ENCODE measurements at places on chromosomes 4 and X.

- DNase-seq = no peak
Observed at GRCh38 chr4:10066206-10066605, 44.9 kb upstream of the SLC2A9 start.

DNA sequence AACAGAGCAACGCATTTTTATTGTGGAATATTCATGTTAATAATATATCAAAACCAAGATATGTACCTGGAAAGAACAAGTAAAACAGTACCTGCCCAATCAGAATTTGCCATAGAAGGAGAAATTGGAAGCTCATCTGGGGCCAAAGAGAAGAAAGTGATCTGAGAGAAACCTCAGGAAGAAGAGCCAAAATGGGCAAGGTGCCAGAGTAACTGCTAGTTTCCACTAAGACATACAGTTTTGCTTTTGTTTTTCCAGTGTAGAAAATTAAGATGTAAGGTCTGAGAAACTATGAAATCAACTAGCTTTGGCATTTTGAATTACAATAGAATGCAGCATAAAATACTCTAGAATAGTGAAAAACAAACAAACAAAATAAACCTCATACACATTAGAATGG lies 2201.2 kb downstream of the ARAP2 start:
- DNase-seq = no peak

DNA sequence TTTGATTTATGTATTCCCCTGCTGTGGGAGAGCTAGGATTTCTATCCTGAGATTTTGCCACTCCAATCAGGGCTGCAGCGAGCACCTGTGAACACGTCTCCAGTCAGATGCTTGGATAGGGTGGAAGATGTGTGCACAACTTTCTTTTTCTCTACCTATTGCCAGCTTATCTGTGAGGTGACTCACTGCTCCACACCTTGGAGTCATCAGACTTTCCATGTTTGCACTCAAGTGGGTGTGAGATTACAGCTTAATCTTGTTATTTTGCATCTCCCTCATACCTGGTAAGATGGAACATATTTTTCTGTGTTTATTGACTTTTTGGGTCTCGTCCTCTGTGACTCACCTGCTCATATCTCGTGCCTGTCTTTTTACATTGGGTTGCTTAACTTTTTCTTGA lies 32.2 kb downstream of the PSAPL1 start:
- no peak for DNase-seq

- no peak for DNase-seq
Observed at GRCh38 chr4:147863808-147864472, 132.1 kb downstream of the ARHGAP10 start.

DNA sequence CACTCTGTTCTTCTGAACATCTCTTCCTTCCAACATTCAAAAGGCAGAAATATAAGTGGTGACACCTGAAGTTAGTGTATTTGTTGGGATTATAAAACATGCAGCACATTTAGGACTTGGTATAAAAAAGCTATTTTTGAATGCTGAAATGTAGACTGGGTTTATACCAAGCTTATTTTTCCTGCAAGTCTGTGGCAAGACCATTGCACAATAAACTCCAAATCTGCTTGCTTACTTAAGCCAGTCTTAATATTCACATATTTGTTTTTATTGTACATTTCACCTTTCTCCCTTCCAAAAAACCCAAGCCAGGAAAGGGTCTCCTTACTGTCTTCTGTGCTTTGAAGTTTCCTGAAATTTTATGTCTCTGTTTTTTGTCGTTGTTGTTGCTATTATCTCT lies 63.7 kb downstream of the FHIP1A start:
- no peak for DNase-seq

- DNase-seq = no peak
Observed at GRCh38 chr4:184364100-184364921, 110.0 kb downstream of the IRF2 start.

DNA sequence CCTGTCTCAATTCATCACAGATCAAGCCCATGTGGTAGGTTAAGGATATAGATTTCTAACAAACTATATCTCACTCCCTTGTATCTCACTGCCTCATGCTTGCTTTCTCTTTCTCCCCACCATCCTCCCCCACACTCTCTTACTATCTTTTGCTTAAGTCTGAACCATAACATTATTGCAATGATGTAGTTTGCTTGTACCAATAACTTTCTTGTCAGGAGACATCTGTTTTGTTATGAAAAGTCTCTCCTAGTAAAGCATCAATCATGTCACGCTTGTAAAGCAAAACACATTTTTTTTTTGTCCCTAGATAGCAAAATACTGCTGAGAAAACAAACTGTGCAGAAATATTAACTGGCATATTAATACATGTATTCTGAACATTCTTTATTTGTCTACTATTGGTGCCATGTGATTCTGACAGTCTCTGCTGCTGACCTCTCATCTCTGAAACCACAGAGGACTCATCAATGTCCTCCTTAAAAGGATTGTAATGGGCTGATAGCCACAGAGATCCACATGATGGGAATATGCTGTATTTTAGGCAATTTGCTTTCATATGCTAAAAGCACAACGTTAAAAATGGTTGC lies 217.5 kb downstream of the VEGFC start:
- no peak for DNase-seq

- DNase-seq = no peak
Observed at GRCh38 chrX:31545726-31546125, 473.9 kb upstream of the FTHL17 start.

GRCh38 chr4:4268776-4269175 lies 20.8 kb upstream of the TMEM128 start:
- DNase-seq = no peak

- no peak for DNase-seq
Observed at GRCh38 chr4:146073517-146073916, 102.0 kb upstream of the LSM6 start.

DNA sequence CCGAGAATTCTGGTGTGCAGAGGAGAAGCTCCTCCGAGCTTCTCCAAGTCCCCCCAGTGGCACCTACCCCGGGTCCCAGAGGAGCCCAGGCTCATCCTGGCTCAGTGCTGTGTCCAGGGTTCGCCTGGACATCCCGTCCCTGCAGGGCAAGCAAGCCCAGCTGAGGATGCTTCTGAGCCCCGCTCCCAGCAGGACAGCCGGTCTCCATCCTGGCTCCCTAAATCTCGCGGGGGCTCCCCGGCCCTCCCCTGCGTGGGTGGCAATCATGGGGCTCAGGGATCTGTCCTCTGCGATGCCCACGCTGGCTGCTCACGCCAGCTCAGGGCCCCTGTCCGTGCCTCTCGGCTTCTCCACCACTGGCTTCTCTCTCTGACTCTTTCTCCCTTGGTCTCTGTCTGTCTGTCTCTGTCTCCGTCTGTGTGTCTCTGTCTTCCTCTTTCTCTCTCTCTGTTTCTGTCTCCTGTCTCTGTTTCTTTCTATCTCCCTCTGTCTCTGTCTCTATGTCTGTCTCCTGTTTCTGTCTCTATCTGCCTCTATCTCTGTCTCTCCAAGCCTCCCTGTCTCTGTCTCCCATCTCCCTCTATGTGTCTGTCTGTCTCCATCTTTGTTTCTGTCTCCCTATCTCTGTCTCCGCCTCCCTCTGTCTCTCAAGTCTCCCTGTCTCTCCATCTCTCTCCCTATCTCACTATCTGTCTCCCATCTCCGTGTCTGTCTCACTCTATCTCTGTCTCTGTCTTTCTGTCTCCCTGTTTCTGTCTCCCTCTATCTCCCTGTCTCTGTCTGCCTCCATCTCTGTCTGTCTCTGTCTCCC lies 27.8 kb upstream of the SLC25A6 start:
- no peak for DNase-seq

GRCh38 chrX:43899878-43900815 lies 17.9 kb upstream of the MAOB start:
- no peak for DNase-seq

DNA sequence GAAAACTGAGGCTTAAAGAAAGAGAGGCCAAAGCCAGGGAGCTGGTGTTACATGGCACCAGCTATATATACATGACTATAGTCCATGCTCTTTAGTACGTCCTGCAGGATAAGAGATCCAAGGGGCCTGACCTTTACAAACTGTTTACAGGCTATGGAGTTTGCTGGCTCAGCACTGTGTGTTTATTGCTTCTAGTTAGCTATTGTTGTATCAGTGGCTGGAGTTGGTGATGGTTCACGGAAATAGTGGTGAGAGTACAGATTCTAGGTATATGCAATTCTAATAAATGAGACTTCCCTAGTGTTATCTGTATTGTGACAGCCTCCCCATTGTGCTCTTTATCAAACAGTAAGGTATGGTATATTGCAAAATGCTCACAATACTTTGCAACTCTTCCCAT lies 46.5 kb downstream of the REPS2 start:
- DNase-seq = no peak

DNA sequence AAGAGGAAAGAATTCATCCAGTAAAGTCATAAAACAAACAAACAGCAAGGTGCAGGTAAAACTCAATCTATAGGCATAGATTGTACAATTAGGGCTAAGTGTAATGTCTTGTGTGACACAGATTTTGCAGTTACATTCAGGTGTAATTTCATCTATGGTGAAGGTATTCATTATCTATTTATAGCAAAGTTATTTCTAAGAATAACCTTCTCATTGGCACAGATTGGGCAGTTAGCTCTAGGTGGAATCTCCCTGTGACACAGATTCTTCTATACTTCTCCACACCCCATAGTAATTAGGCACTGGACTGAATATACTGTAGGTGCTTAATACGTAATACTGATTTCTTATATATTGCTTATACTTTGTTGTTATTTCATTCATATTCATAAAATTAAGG lies 66.8 kb downstream of the COL25A1 start:
- no peak for DNase-seq

DNA sequence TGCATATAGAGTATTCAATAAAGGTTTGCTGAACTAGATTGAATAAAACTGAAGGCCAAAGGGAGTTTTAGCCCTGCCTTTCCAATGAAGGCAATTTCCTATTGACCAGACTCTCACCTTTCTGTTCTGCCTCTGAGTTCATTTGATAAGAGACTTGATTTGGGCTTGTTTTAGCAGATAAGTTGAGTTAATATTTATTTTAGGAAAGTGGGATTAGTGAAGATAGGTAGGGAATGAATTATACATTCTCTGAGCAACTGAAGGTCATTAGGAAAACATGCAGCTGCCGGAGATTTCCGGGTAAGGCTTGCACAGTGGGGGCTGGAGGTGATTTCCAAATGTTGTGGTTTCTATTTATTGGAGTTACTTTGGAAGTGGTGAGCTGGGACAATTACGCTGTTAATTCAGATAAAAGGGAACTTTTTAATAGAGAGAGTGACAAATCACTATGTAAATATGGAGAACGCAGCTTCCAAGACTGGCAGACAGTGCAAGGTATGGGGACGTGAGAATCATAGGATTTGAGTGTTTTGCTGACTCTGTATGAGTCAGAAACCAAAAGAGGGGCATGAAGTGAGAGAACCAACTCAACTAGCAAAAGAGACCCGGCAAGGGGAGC lies 553.6 kb upstream of the BOD1L1 start:
- no peak for DNase-seq

GRCh38 chrX:150731795-150732194 lies 38.6 kb downstream of the MTMR1 start:
- peak; percentile 8 for DNase-seq

GRCh38 chr4:76821641-76822040 lies 76.3 kb downstream of the SOWAHB start:
- DNase-seq = no peak

DNA sequence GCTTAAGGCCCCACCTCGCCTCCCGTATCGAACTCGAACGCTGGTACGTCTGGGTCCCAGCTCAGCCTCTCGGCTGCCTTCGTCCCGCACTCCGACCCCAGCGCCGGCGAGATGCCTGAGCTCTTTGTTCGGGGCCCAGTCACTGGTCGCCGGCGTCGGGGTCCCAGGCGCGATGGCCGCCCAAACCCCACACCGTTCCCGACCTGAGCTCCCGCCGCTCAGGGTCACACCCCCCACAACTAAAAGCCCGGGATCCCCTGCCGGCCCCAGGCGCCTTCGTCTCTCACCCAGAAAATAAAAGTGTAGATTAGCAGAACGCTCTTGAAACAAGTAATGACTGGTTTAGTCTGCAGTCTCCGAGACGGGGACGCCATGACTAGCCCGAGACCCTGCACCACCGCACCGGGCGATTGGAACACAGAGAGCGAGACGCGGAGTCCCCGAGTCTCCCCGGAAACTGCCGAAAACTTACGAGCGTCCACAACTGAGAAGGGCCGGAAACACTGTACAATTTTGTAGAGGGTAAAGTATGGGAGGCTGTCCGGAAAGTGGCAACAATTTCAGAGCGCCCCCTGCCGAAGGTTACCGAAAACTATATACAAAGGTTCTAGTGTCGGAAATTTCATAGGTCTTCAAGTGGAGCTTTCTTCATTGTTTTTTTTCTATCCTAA lies at the start of gene TSPAN6:
TSS of gene TSPAN6 (minus strand) at position 486 of the 671 bp plus-strand sequence. CDS start at position 374, 112 bp downstream.
- no peak for DNase-seq

- no peak for DNase-seq
Observed at GRCh38 chr4:81116566-81116965, 86.1 kb downstream of the BMP3 start.

GRCh38 chr4:147865926-147866325 lies 134.0 kb downstream of the ARHGAP10 start:
- DNase-seq = no peak

GRCh38 chr4:95051702-95052020 lies 293.9 kb downstream of the BMPR1B start:
- DNase-seq = no peak

GRCh38 chrX:1932231-1932630 lies 317.4 kb downstream of the ASMT start:
- no peak for DNase-seq

DNA sequence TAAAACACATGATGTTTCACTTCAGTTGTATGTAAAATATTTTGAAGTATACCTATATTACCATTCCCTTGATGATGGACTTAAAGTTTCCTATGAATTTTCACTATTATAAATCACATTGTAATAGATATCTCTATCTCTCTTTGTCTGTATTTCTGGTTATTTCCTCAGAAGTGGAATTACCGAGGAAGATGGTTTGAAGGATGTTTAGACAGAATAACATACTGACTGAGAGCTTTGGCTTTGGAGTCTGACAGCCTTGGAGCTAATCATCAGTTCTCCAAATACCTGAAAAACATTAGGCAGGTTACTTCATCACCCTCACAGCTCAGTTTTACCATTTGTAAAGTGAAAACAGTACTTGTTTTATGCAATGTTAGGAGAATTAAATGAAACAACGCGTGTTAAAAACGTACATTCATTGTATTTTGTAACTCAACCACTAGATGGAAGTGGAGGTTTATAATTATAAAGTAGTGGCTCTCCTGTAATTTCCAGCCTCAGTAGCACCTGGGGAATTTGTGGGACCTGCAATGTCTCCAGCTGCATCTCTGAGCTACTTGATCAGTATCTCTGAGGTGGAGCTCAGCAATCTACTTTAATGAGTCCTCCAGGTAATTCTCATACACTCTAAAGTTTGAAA lies 14.3 kb downstream of the JCHAIN start:
- peak; percentile 62 for DNase-seq

DNA sequence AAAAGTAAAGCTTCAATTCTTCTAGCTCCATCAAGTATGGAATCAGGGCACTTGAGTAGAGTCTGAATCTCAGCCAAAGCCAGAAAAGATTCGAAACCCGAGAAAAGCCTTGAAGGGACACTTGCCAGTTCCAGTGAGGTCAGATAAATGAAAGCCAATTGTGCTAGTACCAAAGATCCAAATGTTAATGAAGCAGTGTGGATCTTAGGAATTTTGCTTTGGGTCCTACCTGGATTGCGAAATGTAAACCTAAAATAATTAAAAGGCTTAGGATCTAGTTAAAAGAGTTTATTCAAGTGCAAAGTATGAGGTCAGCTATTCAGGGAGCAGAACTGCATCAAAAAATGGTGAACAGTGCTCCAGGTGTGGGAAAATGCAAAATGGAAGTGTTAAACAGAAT lies 552.6 kb downstream of the NAP1L3 start:
- no peak for DNase-seq

GRCh38 chrX:148417934-148418333 lies 82.5 kb upstream of the AFF2 start:
- DNase-seq = no peak
